ENCODE measurements at places on chromosomes 13 and 19. TPM values are rescaled to one million over a fixed set of nuclear protein-coding genes. Genes with fewer than 3 reads are reported as not detected.

DNA sequence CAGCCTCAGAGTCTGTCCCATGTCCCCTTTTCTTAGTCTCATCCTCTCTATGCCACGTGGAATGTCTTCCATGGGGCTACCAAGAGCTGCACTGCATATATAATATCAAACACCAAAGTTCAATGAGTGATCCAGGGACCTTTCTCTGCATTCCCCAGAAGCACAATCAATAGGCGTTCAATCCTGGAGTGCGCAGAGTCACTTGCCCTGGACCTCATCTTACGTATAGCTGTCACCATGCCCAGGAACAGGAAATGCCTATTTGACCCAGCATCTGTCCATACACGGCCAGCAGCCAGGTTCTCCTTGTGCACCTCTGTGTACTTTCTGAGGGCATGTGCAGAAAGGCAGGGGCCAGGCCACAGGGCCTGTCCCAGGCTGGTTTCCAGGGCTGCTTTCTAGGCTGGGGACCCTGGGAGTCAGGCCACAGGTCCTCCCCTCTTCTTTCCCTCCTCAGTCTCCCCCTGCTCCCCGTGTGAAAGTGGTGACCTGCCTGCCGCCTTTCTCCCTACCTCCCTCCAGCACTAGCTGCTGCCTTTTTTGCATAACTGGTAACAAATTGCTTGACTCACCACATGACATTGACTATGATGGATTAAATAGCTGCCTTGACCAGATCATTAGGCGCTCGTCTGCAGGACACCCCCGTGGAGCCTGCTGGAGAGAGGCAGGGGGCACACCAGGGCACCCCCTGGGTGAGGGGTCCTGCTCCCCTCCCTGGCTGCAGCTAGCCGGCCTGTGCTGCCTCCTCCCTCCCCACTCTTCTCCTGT is 222.0 kb downstream of the ZNF536 start:
- no peaks in the 10 kb centered on the region for H3K36me3 ChIP-seq
- no peaks in the 10 kb centered on the region for H3K4me1 ChIP-seq
- no peak overlapping the region for H3K4me3 ChIP-seq
- H3K27me3 ChIP-seq = peaks cover 1% of the 10 kb centered on the region

DNA sequence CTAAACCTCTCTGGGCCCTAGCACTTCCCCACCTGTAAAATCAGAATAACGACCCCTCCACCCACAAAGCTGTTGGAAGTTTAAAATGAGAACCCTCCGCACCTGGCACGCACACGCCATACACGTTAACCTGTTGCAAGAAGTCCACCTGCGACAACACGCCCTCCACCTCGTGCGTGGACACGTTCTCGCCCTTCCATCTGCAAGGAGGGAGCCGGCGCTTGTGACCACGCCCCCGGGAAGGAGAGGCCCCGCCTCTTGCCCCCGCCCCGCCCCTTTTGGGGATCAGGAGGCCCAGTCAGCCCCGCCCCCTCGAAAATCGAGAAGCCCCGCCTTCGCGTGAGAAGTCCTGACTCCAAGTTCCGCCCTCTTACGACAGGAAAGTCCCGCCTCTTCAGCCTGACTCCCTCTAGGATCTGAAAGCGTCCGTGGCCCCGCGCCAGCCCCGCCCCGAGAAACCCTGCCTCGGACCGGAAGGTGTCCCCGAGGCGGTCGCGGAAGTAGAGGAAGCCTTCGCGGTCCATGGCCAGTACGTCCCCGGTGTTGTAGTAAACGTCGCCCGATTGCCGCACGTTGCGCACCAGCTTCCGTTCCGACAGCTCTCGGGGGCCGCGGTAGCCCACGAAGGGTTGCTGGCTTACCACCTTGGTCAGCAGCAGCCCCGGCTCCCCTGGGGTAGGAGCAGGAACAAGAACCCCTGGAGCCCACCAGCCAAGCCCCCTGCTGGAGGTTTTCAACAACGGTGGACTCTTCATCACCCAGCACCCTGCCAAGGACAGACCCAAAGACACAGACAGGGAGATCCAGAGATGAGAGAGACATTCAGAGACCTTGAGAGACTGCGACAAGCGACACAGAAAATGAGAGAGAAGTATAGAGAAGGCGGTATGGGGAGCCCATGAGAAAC is 12.5 kb downstream of the SLC27A5 start:
- H3K27ac ChIP-seq = peak overlapping the region; percentile 81
- peak overlapping the region; percentile 93 for H3K4me3 ChIP-seq
- peaks cover 8% of the 10 kb centered on the region for H3K36me3 ChIP-seq
- H3K4me1 ChIP-seq = peaks cover 33% of the 10 kb centered on the region

The ICAM5 gene
- total RNA-seq = 1.1 TPM

The SYNE4 gene
- total RNA-seq = 1.6 TPM

GRCh38 chr19:3617463-3617862 is 9.1 kb downstream of the CACTIN start:
- H3K27ac ChIP-seq = no peak overlapping the region
- no peaks in the 10 kb centered on the region for H3K36me3 ChIP-seq
- no peak for DNase-seq
- H3K4me3 ChIP-seq = no peak overlapping the region
- H3K4me1 ChIP-seq = peaks cover 2% of the 10 kb centered on the region

- H3K4me1 ChIP-seq = peaks cover 7% of the 10 kb centered on the region
- H3K4me3 ChIP-seq = no peak overlapping the region
- peaks cover 10% of the 10 kb centered on the region for H3K27me3 ChIP-seq
- no peak overlapping the region for H3K27ac ChIP-seq
- DNase-seq = no peak
These were observed 103.8 kb upstream of the SPATA13 start for GRCh38 chr13:24056616-24057137.

DNA sequence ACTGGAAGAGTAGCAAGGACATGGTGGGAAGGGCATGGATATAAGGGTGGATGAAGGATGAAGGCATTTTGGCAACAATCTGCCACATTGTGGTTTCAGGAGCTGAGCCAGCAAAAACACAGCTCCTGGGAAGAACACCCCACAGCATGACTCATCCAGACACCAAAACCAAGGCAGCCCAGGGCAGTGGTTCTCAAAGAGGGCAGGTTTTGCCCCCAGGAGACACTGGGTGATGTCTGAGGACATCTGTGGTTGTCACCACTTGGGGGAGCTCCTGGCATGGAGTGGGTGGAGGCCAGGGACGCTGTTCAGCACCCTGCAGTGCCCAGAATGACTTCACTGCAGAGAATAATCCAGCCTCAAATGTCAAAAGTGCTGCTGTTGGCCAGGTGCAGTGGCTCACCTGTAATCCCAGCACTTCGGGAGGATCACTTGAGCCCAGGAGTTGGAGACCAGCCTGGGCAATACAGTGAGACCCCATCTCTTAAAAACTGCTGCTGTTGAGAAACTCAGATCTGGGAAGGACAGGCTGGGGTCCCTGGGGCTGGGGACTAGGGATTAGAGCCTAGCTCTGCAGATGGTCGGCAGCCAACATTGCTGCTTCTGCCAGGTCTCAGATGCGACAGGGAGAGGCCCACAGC is 16.1 kb downstream of the ZFR2 start:
- peaks cover 3% of the 10 kb centered on the region for H3K4me1 ChIP-seq
- no peak overlapping the region for H3K27ac ChIP-seq
- peaks cover 6% of the 10 kb centered on the region for H3K36me3 ChIP-seq
- DNase-seq = peak; percentile 20
- H3K27me3 ChIP-seq = no peaks in the 10 kb centered on the region

The GPR18 gene
- total RNA-seq = 10.4 TPM

The SAMD1 gene
- 63.4 TPM for total RNA-seq

The PPM1N gene
- total RNA-seq = 4.3 TPM

The NMRK2 gene
- not detected for total RNA-seq

DNA sequence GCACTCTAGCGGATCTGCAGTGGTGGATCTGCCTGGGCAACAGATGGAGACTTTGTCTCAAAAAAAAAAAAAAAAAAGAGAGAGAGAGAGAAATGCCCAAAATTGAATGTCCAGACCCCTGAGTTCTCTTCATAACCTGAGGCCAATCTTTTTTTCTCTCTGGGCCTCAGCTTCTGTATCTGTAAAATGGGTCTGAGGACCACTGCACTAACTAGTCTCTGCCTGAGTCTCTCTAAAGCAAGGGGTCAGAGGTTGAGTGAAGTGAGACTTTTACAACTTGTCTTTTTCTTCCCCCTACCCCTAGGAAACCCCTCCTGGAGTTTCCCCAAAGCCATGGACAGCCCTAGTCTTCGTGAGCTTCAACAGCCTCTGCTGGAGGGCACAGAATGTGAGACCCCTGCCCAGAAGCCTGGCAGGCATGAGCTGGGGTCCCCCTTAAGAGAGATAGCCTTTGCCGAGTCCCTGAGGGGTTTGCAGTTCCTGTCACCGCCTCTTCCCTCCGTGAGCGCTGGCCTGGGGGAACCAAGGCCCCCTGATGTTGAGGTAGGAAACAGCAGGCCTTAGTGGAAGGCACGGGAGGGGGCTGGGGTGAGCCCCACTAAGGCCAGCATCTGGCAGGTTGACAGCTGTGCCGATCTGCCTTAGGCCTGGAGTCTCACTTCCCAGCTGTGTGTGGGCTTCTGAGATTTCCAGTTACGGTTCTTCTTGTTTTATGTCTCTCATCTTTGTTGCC is 1.8 kb downstream of the TMEM91 start:
- peaks cover 3% of the 10 kb centered on the region for H3K36me3 ChIP-seq
- no peaks in the 10 kb centered on the region for H3K27me3 ChIP-seq
- peaks cover 14% of the 10 kb centered on the region for H3K4me1 ChIP-seq

GRCh38 chr13:43936647-43937046 is 56.9 kb downstream of the LACC1 start:
- peaks cover 19% of the 10 kb centered on the region for H3K27me3 ChIP-seq
- no peak overlapping the region for H3K4me3 ChIP-seq
- H3K36me3 ChIP-seq = no peaks in the 10 kb centered on the region
- DNase-seq = no peak
- H3K27ac ChIP-seq = no peak overlapping the region

- no peaks in the 10 kb centered on the region for H3K36me3 ChIP-seq
- no peaks in the 10 kb centered on the region for H3K4me1 ChIP-seq
- no peak for DNase-seq
- peaks cover 4% of the 10 kb centered on the region for H3K27me3 ChIP-seq
- no peak overlapping the region for H3K4me3 ChIP-seq
These were observed 174.0 kb downstream of the DCT start for GRCh38 chr13:94305463-94305862.

The SOX1 gene
- not detected for total RNA-seq

- peak; percentile 35 for DNase-seq
- no peaks in the 10 kb centered on the region for H3K36me3 ChIP-seq
- H3K4me3 ChIP-seq = peak overlapping the region; percentile 17
- no peak overlapping the region for H3K27ac ChIP-seq
These were observed 788 bp upstream of the RTBDN start for GRCh38 chr19:12834976-12835757.

GRCh38 chr13:90238413-90238812 is 1109.1 kb upstream of the MIR17HG start:
- no peak overlapping the region for H3K27ac ChIP-seq
- no peaks in the 10 kb centered on the region for H3K4me1 ChIP-seq
- no peak overlapping the region for H3K4me3 ChIP-seq
- no peak for DNase-seq

The RAB8A gene
- 141 TPM for total RNA-seq

The AKT2 gene
- 142 TPM for total RNA-seq

GRCh38 chr13:110308656-110309359 is 1.7 kb downstream of the COL4A2 start:
- H3K4me1 ChIP-seq = peaks cover 4% of the 10 kb centered on the region
- no peak overlapping the region for H3K4me3 ChIP-seq
- H3K27me3 ChIP-seq = peaks cover 62% of the 10 kb centered on the region
- no peak overlapping the region for H3K27ac ChIP-seq
- H3K36me3 ChIP-seq = peaks cover 3% of the 10 kb centered on the region

The COX6B2 gene
- 0.83 TPM for total RNA-seq

- no peaks in the 10 kb centered on the region for H3K27me3 ChIP-seq
- H3K27ac ChIP-seq = no peak overlapping the region
- no peaks in the 10 kb centered on the region for H3K36me3 ChIP-seq
- DNase-seq = no peak
- H3K4me3 ChIP-seq = no peak overlapping the region
These were observed 327.6 kb upstream of the PCDH9 start for GRCh38 chr13:67557642-67558241.

The CEBPA gene
- total RNA-seq = 0.20 TPM

The C19orf81 gene
- not detected for total RNA-seq

DNA sequence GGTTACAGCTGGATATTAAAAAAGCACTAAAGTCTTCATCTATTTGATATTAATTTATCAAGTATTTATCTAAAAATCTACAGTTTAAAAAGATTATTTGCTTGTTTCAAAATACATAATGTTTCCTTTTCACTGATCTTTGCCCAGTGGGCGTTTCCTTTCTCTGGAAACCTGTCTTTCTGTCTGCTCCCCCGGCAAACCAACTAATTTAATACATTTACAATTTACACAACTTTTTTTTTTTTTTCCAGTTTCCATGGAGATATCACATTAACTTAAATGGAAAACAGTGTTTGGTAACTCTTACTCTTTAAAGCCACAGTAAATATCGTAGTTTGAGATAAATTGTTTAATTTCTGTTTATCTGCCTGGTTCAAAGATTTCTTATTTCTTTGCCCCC is 5.3 kb downstream of the GPC6 start:
- H3K4me3 ChIP-seq = no peak overlapping the region
- peaks cover 21% of the 10 kb centered on the region for H3K27me3 ChIP-seq
- peaks cover 3% of the 10 kb centered on the region for H3K36me3 ChIP-seq
- no peak for DNase-seq
- no peaks in the 10 kb centered on the region for H3K4me1 ChIP-seq

Data from activated CD4-positive, alpha-beta memory T cell treated with anti-CD3 and anti-CD28 coated beads, Interleukin-2, amount 10 ng/mL, durations not matched to agents 7 days and 5 days (primary cell).